GM10248 (cell line): ENCODE measurements at places on chromosomes 7 and 10.
A peak's percentile ranks its signal among the peaks of the same experiment; 100 is the strongest.

GRCh38 chr10:15518250-15518649 is 147.2 kb upstream of the FAM171A1 start:
- DNase-seq: no peak

DNA sequence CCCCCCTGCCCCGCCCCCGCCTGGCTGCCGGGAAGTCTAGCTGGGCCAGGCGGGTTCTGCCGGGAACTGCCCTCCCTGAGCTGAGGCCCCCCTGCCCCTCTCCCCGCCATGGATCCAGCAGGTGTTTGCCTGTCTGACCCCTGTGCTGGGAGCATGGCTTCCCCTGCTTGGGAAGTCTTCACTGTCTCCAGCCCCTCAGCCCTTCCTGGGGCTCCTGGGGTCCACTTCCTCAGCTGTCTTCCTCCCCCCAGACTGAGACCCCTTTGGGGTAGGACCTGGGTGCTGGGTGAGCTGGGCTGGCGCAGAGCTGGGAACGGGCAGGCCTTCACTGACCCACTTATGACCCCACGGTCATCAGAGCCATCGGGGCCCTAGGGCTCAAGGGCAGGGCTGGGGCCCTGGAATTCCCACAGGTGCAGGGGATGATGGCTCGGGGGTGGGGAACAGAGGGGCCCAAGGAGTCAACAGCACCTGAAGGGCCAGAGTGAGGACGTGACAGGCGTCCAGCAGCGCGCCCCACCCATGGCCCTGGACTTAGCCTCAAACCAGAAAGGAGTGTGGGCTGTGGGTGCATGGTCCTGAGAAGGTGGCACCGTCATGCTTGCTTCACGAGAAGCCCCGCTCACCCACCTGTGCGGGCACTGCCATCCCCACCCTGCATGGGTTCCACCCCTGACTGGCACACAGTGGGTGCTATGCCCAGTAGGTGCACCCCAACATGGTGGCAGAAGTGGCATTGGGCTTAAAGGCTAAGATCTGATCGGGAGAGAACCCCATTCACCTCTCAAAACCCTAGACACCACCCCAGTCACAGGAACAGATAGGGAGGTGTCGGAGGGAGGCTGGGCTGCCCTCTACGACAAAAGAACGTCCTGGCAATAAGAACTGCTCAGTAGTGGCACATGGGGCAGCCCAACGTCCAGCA is 16.2 kb upstream of the TNRC18 start:
- DNase-seq: no peak

DNA sequence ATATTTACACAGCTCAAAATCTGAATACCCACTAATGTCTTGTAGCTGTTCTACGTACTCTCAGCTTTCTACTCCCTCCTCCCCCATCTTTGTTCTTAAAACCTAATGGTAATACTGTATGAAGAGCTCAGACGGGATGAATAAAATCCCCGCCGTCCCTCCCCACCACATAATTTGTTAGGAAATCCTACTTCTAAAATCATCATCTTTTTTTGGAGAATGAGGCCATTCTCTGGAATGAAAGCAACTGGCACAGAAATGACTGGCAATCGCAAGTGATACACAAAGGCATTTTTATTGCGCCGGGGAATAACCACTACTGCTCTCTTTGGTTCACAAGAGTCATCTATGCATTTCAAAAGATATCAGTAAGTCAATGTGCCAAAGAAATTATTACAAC is 27.3 kb downstream of the SLC35B4 start:
- no peak for DNase-seq

DNA sequence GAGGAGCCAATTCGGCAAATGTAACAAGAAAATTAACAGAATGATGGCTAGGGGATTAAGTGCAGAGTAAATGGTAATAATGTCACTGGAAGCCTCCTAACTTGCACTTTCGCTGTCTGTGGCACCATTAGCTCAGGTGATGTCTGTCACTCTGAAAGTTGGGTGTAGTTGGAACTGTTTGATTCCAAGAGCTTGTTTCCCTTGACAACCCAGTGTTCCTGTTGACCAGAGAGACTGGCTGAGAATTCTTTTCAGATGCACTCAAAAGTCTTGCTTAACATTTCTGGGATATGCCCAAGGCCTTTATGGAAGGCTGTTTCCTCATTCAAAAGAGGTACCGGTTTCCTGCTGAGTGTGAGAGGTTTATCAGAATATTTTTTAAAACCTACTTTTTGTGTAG is 49.6 kb downstream of the PLPP4 start:
- DNase-seq: no peak

DNA sequence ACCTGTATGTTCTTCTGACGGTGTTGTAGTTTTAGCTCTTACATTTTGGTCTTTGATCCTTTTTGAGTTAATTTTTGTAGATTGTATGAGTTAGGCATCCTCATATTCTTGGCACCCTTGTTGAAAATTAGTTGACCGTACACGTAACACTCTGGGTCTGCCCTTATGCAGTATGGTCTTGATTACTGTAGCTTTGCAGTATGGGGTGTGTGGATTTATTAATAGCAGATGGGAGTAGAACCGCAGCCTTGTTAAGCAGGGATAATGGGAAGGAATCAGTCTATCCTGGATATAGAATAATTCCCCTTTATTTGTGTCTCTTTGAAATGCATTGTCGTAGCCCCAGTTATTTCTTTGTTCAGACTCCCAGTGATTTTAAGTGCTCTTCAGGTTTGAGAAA is 95.5 kb downstream of the UBE3C start:
- no peak for DNase-seq

GRCh38 chr7:122764902-122765301 is 62.2 kb upstream of the RNF148 start:
- no peak for DNase-seq

DNA sequence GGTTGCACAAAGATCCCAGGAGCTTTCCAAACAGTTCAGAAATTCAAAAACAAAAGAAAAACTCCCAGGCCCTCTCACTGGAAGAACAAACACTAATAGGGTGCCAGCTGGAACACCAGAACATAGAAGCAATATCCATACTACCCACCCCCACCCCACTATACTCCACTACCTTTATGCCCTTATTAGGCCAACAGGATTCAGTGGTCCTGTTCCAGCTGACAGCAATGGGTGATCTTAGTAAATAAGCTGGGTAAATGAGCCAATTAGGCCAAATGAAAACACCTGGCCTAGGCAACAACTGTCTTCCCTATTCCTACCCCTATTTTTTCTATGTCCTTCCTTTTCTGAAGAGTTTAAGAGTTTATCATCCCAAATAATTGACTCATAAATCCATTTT is 11.7 kb downstream of the NOC3L start:
- no peak for DNase-seq

GRCh38 chr7:101990811-101991418 is 173.5 kb downstream of the CUX1 start:
- DNase-seq: peak; percentile 77

DNA sequence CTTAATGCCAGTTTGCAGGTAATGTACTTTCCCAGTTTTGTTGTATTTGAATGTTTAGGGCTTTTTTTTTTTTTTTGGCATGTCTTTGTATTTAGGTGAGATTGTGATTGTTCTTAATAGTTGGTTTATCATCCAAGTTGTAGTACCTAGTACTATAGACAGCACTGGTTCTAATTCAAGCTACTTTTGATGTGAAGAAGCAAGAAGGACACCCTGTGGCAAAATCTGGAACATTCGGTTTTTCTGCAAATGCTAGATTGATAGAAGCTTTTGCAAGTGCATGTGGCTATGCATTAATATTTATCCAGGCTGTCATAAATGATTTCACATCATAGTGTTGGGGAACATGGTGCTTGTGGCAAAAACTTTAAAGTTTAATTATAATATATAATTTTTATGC is 248.9 kb downstream of the FOXP2 start:
- DNase-seq: no peak

DNA sequence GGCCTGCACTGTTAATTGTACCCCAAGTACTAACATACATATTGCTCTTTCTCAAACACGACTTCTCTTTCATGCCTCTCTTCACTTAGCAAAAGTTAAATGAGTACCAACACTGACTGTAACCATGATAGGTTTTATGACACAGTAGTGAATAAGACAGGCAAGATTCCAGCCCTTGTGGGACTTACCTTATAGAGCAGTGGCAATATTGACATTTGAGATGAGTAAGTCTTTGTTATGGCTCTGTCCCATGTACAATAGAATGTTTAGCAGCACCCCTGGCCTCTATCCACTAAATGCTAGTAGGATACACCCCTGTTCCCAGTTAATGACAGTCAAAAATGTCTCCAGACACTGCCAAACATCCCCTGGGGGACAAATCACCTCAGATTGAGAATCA is 11.9 kb upstream of the COL1A2 start:
- no peak for DNase-seq

- no peak for DNase-seq
These were observed 106.8 kb downstream of the SRPK2 start for GRCh38 chr7:105281966-105282365.

DNA sequence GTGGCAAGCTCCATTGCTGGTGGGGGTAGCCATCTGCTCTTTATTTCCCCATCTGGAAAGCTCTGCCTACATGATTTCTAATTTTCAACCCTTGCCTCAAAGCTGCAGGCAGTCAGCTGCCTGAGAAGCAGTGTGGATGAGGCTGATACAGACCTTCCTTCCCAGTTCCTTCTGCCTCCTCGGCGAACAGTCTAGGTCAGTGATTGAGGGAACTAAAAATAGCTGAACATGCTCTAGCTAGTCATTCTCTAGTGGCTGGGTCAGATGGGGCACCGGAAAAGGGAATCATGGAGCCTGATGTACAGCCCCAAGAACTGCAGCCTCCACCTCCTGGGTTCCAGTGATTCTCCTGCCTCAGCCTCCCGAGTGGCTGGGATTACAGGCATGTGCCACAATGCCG is 48.7 kb downstream of the NAMPT start:
- no peak for DNase-seq

DNA sequence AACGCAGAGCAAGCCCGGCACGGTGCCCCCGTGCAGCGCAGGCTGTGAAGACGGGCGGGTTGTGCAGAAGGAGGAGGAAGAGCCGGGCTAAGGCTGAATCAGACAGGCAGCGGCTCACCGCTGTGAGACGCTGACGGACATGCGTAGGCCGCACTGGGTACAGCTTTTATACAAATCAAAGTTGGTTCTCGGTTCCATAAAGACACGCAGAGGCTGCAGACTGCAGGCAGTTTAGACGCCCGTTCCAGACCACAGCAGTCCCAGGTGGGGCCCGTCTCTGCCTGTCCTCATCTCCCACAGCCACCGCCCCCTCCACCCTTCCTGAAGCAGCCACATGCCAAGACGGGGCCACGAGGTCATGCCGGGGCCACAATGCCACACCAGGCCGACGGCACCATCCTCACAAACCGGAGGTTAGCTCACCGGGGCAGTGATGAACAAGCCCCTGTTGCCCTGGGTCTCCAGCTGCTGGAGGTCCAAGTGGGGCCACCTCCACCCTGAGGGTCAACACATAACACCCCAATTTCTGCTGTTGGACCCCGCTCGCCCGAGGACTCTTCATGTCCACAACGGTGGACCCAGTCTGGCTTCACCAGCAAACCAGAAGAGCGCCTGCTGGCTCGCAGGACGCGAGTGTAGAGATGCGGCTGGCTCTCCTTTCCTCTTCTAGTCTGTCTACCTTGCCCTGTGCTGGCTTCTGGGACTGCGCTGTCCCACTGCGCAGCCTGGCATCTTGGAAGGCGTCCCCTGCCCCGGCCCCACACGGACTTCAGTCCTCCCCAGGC is 227.2 kb downstream of the ELFN1 start:
- no peak for DNase-seq

- DNase-seq: no peak
These were observed 24.1 kb upstream of the PDGFA start for GRCh38 chr7:543501-544337.

DNA sequence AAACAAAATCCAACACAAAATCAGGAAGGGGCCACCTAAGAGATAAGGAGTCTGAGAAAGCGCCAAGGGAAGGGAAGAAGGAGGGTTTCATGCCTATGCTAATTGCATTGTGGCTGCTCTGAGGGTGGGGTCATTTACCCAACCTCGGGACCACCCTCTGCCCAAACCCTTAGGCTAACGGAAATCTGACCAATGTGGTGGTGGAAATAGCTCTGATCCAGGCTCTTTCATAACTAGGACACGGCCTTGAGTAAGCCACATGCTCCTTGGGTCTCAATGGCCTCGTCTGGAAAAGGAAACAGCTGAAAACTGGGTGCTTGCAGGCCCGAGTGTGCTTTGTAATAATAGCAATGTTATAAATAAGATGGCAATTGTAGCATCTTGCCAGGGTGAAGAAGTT is 14.9 kb upstream of the SRGN start:
- DNase-seq: no peak

GRCh38 chr7:157516911-157517781 is 180.3 kb downstream of the DNAJB6 start:
- no peak for DNase-seq

GRCh38 chr7:55534262-55534915 is 37.9 kb downstream of the VOPP1 start:
- peak; percentile 86 for DNase-seq

DNA sequence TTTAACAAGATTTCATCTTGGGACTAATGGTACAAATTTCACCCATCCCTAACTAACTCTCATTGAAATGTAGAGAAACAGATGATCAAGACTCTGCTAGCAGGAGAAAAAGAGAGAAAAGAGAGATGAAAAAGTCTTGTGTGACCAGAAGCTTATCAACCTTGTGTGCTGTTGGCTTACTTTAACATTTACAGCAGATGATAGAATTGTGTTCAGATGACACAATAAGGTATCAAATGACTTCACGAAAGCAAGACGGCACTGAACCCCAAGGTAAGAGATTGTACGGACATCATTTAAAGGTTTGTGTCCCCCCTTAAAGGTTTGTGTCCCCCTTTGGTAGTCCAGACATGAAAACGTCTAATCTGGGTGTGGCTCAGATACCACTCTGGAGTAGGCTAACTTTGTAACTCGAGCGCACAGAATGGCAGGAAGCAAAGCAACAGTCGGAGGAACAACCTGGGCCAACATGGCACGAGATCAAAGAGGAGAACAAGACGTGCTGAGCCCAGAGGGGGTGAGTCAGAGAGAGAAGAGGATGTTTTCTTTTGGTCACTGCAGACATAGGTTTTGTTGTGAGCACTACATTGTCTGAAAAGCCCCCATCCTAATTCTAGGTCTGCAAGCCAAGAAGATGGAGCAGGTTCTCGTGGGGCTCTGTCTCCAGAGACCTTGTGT is 10.4 kb upstream of the LMBR1 start:
- no peak for DNase-seq

GRCh38 chr7:73437621-73438416 is 4.2 kb downstream of the FZD9 start:
- DNase-seq: no peak

DNA sequence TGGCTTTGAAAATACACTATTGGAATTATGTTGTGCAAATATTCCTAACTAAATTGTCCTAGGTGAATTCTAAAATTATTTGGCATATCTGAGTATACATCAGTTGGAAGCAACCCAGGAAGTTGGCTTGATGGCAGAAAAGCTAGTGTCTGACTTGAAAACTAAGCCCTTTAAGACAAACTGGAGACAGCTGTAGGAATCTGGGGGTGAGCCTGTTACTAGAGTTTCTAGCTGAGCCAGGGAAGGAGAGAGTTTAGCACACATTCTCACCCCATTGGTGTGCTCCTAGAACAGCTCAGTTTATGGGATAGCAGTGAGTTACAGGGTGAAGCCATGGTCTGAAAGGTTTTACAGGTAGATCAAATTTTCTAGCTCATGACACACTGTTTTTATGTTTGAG is 210.2 kb upstream of the SLC26A5 start:
- DNase-seq: no peak
